ENCODE measurements at places on chromosomes 7 and 10.

GRCh38 chr7:96075510-96076349 is 246.2 kb downstream of the SLC25A13 start:
- DNase-seq: peak; percentile 19

GRCh38 chr7:82050792-82051191 is 280.9 kb upstream of the HGF start:
- DNase-seq: no peak

GRCh38 chr10:86287110-86287793 is 79.3 kb downstream of the GRID1 start:
- no peak for DNase-seq

- DNase-seq: no peak
Measured at GRCh38 chr10:10141782-10142382, 875.8 kb upstream of the CELF2 start.

GRCh38 chr10:30420766-30421165 is 13.2 kb upstream of the MAP3K8 start:
- no peak for DNase-seq

DNA sequence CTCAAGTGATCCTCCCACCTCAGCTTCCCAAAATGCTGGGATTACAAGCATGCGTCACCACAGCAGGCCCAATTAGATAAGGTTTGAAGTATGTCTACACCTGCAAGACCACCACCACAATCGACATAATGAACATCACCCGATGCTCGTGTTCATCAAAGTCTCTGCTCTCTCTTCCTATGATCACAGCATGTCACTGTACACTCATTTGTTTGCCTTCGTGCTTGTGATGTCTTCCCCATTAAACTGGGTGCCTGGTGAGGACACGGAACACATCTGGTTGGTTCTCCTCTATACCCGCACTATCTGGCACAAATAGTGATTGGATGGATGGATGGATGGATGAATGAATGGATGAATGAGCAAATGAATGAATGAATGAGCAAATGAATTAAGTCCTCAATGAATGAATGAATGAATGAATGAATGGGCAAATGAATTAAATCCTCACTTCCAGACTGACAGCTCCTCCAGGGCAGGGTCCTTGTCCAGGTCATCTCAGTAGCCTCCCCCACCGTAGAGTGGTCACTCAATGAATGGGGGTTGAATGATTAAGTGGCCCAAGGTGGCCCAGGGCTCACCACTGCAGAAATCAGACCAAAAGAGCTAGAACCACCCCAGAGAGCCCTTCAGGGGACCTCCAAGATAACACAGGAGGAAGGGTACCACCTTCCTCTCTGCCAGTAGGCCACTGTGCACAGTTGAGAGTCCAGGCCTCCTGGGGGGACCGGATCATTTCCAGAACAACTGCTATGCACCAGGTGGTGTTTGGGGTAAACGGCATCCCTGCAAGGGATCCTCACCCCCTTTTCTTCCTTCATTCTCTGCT is 101.9 kb upstream of the TNRC18 start:
- DNase-seq: no peak

DNA sequence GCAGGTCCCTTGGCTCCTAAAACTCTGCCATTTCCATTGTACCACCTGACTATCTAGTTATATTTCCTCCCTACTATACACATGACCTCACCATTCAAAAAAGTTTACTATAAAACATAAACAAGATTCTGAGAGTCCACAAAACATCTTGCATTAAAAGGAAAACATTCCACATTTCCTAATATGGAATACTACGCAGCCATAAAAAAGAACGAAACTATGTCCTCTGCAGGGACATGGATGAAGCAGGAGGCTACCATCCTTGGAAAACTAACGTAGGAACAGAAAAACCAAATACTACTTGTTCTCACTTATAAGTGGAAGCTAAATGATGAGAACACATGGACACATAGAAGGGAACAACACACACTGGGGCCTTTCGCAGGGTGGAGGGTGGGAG is 48.3 kb downstream of the SVIL start:
- no peak for DNase-seq

GRCh38 chr10:98417973-98418664 is 3.1 kb upstream of the PYROXD2 start:
- DNase-seq: no peak

Data from activated T-cell treated with anti-CD3 and anti-CD28 coated beads for 4 hours (primary cell).